CD8-positive, alpha-beta memory T cell (primary cell): ENCODE measurements at places on chromosomes 4 and X.
A peak's percentile ranks its signal among the peaks of the same experiment; 100 is the strongest.

DNA sequence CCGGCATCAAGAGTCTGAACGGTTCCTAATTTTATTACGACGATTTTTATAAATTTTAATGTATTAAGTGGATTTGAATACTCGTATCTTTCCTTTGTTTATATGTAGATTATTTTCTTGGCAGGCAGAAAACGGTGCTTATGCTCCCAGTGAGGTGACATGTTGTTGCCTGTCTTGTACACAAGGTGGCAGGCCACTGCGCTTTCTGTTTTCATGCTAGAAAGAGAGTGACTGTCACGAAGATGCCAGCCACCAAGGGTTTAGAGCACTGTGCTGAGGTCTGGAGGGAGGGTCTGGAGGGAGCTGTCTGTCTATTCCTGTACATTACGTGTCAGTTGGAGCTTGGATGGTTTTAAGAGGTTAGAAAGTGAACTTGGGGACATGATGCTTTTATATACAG is 87.7 kb downstream of the SHROOM2 start:
- H3K27ac ChIP-seq, result no peak overlapping the region
- no peak overlapping the region for H3K4me3 ChIP-seq
- DNase-seq, result peak; percentile 46

DNA sequence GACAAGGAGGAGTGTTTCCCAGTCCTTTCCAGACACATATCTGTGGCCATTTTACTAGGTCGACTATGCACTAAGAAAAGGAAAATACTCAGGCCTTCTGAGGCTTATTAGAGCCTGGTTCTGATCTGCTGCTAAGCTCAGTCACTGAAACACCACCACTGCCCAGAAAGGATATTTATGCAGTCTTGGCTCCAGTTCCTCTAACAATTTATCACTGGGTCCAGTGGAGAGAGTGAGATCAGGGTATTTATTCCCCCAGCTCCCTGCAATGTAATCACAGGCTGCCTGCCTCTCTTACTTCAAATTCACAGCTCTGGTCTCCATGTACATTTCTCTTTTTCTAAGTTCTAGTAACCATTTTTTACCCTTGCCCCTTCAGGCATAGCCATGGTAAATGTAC is 81.6 kb upstream of the INPP4B start:
- H3K4me3 ChIP-seq, result no peak overlapping the region
- no peak for DNase-seq
- H3K4me1 ChIP-seq, result no peaks in the 10 kb centered on the region

GRCh38 chrX:110691446-110691845 is 104.2 kb downstream of the CHRDL1 start:
- no peaks in the 10 kb centered on the region for H3K27me3 ChIP-seq
- H3K36me3 ChIP-seq, result no peaks in the 10 kb centered on the region
- no peak overlapping the region for H3K27ac ChIP-seq

GRCh38 chrX:10040961-10041360 is 73.8 kb downstream of the CLDN34 start:
- H3K4me3 ChIP-seq, result no peak overlapping the region
- H3K36me3 ChIP-seq, result no peaks in the 10 kb centered on the region
- H3K27me3 ChIP-seq, result no peaks in the 10 kb centered on the region
- no peak for DNase-seq

DNA sequence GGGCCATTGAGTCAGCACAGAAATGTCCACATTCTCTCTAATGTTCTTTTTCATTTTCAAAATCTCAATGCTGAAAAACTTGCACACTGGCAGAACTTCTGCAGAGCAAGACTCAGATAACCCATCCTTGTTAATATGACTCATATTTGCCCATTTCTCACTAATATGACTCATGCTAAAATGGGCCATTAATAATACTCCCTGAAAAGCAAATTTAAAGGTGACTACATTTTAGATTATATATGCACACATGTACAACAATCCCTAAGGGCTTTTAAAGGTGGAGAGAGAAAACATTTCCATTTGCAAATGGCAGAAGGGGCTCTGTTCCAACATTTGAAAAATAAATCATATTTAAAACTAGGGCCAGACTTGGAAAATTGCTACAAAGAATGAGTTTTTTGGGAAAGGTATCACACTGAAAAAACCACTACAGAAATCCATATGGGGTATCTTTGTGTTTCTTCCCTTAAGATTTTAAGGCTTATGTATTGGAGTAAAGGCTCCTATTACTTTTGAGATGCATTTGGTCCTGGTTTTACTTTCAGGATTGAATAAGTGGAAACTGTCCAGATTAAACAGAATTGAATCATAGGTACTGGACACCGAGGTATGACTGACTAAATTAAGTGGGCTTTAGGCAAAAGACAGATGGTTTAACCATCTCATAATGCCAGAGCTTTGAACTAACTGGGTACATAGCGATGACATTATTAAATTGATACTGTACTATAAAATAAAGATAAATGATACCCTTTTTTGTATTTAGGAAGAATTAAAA is 30.0 kb downstream of the TLR2 start:
- no peaks in the 10 kb centered on the region for H3K4me1 ChIP-seq
- H3K27ac ChIP-seq, result no peak overlapping the region
- H3K27me3 ChIP-seq, result no peaks in the 10 kb centered on the region
- no peak overlapping the region for H3K4me3 ChIP-seq
